Lung microvascular endothelial cell (primary cell): ENCODE measurements at places on chromosomes 12 and 14. TPM values are rescaled to one million over a fixed set of nuclear protein-coding genes. Genes with fewer than 3 reads are reported as not detected.

DNA sequence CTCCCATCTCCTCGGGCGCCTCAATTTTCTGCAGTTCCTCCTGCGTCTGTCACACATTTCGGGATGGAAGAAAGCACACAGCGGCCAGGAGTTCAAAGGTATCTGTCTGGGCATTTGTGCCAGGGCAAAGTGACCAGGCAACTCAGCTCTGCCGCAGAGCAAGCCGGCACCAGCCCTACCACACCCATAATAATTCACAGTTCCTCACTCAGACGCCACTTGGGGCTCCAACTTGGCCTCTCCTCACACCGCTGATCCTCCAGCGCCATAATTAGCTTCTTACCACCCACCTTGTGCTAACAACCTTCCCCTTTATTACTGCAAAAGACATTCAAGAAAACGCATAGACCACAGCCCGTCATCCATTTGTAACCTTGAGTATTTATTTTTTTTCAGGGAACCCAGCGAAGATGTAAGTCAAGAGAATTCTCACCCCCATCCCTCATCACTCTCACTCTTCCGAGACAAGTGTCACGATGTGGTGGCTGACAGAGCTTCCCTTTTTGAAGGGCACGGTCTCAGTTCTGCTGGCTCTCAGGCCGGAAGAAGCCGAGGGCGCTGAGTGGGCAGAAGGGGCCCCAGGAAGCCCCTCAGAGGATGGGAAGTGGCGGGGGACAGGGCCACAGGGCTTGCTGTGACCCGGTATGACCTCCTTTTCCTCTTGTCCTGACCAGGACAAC lies 25.2 kb upstream of the NCOR2 start:
- no peak for DNase-seq

GRCh38 chr12:54021432-54022013 lies 6.7 kb upstream of the HOXC6 start:
- DNase-seq: no peak

Gene KLRG1
- total RNA-seq: 0.20 and 0.22 TPM in 2 replicates

GRCh38 chr12:25950329-25951115 lies 8.0 kb upstream of the RASSF8 start:
- DNase-seq: no peak

GRCh38 chr12:90174198-90174510 lies 465.5 kb upstream of the ATP2B1 start:
- peak; percentile 17 for DNase-seq

- no peak for DNase-seq
Observed at GRCh38 chr12:49964849-49965624, 3.4 kb downstream of the AQP5 start.

Gene KRT7
- 6.7 and 121 TPM in 2 replicates for total RNA-seq

Gene RTN1
- total RNA-seq: under 0.01 TPM in 2 replicates

DNA sequence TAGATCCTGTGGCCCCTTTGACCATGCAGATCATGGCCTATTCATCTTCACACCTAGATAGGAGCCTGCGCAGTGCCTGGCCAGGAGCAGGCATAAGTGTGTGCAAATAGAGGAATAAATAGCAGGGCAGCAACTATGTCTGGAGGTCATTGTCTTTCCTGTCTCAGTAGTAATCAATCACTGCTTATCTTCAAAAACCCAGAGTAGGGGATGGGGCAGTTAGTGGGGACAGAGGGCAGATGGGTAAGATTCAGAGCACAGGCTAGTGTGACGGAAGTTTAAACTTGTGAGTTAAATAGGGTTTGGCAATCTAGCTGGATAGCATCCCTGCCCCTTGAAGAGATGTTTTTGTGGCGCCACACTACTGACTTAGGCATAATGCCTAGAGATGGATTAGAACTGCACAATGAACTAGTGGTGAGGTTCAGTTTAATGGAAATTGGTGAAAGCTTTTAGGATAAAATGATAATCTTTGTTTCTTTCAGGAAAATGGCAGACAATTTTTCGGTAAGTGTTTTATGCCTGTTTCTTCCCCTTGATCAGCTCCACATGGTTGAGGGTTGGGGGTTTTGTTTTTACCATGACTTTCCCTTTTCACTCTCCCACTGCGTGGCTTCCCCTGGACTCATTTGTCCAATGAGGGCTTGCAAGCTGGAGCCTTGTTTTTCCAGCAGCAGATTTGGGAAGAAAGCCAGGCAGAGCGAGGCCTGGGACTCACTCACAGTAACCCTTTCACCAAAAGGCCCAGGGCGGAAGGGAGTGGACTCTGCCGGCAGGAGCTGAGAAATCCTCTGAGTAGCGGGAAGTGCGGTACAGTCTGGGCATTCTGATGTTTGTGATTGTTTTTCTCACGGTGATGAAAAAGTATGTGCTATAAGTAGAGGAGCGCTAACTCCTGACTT lies 8.1 kb downstream of the LGALS3 start:
- peak; percentile 91 for DNase-seq

DNA sequence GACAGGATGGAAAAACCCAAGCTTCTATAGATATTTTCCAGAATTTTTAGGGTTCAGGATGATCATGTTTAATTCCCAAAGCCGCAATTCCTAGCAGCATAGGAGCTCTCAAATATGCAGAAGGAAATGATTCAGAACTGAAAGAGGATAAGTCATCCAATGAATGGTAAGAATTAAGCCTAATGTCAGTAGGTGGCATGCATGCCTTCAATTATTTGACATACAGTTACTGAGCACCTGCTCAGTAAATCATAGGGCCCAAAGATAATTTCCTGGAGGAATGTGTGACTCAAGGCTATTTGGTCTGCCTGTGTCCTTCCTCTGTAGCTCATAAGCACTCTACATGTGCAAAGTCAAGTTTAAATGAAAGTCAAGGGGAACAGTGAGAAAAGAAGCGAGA lies 116.8 kb upstream of the SLC38A4 start:
- DNase-seq: peak; percentile 57

DNA sequence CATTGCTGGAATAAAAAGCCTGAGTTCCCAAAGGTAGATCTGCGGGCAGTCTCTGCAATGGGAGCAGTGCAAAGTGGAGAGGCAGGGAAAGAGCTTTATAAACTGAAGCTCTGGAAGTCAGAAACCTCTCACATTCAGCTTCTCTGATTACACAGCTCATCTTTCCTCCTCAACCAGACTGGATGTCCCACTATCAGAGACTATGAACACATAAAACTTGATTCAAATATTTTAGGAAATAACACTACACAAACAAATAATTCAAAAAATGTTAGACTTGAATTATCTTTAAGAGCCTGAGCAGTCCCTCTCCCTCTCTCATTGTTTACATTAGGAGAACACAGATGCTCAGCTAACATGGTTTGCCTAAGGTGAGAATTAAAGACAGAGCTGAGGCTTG lies 72.9 kb downstream of the DENND5B start:
- DNase-seq: no peak

- no peak for DNase-seq
Observed at GRCh38 chr12:97650242-97650641, 187.6 kb downstream of the RMST start.

- DNase-seq: no peak
Observed at GRCh38 chr12:1630827-1631591, 2.0 kb downstream of the WNT5B start.

- no peak for DNase-seq
Observed at GRCh38 chr12:53328043-53328435, 6.6 kb upstream of the AAAS start.

Gene RHOJ
- 58.0 and 78.2 TPM in 2 replicates for total RNA-seq

Gene OVCH1
- under 0.01 TPM in 1 of 2 replicates, not detected in the other for total RNA-seq

DNA sequence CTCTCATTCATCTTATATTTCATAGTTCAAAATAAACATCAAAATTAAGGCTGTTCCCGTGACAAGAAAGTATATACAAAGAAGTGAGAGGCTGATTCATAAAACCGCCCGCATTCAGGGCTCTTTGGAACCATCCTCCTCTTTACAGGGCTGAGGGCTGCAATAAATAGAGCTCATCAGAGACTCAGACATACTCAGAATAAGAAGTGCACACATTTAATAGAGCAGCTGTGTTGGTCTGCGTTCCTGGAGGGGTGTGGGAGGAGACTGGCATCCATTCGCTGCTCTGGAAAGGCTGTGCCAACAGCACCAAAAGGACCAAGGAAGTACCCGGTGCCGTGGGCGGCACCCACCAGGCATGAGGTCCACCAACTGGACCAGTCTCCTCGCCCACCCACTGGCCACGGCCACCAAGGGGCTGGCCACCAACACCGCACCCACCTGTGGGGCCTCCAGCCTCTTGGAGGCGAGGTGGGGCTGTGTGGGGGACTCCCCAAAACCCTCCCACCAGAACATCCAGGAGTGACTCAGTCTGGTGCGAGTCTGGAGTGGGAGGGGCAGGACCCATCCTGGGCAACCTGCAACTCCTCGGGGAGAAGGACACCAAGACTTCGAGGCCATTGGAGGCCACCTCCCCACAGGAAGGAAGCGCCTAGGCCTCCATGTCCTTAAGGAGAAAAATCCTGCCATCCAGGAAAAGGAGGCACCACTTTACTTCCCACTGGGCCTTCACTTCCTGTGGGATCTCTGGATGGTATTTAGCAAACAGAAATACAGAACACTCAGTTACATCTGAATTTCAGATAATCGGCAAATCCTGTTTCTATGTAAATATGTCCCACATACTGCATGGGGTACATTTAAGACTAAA lies 32.7 kb downstream of the VCPKMT start:
- DNase-seq: no peak

DNA sequence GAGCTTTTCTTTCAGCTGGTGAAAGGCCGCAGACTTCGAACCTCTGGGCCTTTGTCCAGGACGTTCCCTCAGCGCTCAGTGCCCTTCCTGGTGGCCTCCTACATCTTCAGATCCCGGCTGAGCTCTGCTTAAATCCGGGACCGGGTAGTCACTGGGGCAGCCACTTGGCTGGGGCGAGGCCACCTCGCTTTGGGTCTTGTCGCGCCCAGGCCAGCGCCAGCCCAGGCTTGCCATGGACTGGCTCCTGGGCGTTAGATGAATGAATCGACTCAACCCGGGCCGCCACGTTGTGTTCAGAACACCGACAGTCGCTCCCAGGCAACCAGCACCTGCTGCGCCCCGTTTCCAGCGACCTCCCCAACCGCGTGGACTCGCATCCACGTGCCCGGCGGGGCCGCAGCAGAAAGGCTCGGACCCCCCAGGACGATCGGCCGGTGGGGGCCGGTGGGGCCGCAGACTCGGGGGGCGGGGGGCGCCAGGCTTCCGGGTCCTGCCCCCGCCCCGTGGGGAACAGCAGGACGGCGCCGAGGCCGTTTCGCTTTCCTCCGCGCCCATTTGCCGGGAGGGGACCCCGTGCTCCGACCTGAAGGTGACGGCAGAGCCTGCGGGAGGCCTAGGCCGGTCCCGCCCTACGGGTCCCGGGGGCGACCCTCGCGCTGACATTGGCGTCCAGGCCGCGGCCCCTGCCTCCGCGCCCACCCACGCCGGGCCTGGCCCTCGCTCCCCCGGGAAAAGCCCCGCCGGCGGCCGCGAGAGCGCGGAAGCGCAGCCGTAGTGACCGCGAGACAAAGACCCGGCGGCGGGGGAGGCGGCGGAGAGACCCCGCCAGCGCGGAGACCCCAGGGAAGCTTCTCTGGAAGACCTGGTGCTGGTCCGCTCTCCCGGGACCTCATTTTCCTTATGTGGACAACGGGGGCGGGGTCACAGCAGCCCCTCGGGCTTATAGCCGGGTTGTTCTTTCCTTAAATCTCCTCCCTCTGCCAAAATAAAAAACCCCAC lies 37.3 kb upstream of the RCOR1 start:
- peak; percentile 49 for DNase-seq

Gene FGF6
- total RNA-seq: not detected in 2 replicates

DNA sequence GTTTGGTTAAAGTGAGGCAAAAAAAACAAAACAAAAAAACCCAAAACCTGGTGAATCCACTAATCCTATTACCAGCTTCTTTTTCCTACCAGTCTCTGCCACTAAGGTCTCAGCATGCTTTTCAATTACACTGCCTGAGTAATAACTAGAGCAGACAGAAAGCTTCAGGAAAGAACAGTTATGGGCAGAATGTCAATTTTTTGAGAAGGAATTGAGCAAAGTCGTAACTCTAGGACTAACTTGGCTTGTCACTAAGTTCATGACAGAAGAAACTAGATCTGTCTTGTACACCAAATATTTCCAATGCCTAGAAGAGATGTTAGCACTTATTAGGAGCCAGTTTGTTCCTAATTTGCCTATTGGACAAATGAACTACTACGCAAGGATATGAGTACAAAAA lies 148.8 kb upstream of the CNOT2 start:
- no peak for DNase-seq

DNA sequence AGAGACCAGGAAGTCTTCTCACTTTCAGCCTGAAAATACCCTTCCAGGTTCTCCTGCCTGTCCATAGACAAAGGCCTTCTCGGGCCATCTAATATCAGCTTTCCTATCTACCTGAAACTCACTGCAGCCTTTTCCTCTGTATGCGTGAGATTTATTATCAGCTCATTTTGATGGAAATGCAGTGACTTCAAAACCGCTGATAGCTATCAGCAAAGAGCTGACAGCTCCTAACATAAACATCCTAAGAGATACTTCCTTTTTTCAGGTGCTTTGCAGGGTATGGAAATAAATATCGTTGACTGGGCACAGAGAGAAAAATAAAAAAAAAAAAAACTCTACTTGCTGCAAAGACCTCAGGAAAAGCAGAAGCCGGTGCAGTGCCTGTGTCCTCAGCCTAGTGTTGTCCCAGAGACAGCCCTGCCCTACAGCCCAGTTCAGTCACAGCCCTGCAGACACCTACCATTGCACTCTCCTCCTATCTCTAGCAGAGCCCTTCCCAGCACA lies 215.0 kb upstream of the EGLN3 start:
- no peak for DNase-seq

Gene RILPL2
- 3.1 and 3.2 TPM in 2 replicates for total RNA-seq

- DNase-seq: peak; percentile 17
Observed at GRCh38 chr12:53103860-53104305, 597 bp downstream of the SOAT2 start.

Gene WNT1
- not detected in 2 replicates for total RNA-seq

Gene SERPINA10
- total RNA-seq: not detected in 2 replicates
